ENCODE measurements at places on chromosomes 12 and 14.

GRCh38 chr12:11847539-11847938 is 198.1 kb downstream of the ETV6 start:
- DNase-seq, result no peak

- no peak for DNase-seq
Observed at GRCh38 chr12:6909421-6910145, 4.8 kb upstream of the ENO2 start.

DNA sequence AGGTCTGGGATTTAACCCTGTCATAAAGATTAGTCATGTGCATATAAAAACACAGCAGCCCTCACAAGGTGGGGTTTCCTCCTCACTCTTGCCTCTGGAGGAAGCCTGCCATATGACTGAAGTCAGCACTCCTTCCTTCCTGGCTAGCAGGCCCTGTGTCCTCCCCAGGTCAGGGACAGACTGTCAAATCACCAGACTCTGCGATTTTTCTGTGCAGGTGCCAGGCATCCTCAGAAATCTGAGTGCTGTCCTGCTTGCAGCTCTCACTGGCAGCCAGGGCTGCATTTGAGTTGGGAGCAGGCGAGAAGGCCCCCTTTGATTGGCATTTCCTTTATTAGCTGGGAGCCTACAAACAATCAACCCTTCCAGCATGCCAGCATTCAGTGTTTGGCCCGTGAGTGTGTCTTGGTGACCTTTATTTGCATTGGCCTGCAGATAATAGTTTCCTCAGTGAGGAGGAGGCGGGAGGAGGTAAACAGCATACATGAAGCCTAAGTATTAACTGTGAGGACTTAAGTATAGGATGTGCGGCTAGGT is 183.8 kb upstream of the ARHGAP5 start:
- no peak for DNase-seq

DNA sequence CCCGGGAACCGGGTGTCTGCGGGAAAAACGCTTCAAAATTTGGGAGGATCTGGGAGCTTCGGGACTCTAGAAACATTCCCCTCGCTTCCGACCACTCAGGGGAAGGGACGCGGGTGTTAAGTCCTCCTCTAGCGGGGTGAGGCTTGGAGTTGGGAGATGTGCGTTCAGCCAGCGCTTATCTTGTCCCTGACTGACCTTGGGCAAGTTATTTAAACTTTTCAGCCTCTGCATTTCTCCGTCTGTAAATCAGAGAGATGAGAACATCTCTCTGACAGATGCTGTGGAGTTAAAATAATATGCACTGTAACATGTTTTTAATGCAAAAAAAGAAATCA is 76.9 kb upstream of the ANO4 start:
- no peak for DNase-seq

DNA sequence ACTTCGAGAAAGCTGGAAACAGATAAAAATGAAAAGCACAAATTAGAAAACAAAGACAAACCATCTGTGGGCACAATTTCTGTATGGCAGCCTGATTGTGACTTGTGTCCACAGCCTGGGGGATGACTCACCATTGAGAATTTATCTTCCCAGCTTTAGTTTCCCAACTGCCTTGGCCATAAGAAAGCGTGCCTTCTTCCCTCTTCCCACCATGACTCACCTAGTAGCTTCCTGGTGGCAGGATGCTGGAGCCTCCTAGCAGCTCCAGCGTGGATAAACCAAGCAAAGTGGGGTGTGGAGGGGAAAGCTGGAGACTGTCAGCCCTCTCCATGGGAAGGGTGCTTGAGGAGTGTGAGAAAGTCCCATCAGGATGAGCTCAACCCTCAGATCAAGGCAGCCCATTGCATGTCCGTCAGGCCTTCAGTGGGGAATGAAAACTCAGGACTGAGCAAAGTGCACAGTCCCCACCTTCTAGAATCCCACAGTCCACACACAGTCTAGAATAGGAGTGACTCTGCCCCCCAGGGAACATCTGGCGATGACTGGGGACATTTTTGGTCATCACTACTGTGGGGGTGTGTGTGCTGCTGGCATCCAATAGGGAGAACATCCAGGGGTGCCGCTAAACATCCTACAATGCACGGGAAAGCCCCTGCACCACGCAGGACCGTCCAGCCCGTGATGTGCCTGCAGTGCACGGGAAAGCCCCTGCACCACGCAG is 22.4 kb upstream of the SERPINA6 start:
- no peak for DNase-seq

- DNase-seq, result no peak
Observed at GRCh38 chr12:88860851-88861250, 280.6 kb upstream of the KITLG start.

DNA sequence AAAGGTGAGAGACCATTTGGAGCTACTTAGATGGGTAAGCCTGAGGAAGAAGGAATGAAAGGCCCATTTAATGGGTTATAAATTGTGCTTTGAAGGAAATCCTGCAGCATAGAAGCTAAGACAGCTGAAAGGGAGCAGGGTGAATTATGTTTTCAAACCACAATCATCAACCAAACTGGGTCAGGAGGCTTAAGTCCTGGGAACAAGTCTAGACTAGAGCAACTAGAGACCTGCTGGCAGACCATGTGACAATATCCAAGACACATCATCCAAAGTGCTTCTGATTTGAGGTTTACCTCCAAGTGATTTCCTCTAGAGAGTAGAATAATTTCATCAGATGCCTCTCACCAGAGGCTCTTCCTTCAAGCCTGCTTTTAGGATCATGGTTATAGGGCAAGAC is 53.7 kb downstream of the MAP3K9 start:
- DNase-seq, result no peak

DNA sequence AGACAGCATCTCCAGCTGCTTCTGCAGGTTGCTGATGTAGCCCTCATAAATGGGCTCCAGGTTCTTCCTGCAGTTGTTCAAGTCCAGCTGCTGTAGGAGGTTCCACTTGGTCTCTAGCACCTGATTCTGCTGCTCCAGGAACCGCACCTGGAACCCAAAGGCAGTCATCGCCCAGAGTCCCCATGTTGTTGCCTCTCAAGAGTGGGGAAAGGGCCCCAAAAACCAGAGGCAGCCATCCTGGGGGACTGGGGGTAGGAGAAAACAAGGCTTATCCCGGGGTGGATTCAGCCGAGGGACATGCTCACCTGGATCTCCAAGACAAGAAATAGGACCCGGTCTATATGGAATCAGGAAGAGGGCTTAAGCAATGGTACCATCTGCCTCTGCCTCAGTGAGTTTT is 2.3 kb downstream of the KRT72 start:
- no peak for DNase-seq

GRCh38 chr14:29927376-29928116 is at the start of gene PRKD1:
TSS of gene PRKD1 (minus strand) at chr14:29927847.
- DNase-seq, result no peak

DNA sequence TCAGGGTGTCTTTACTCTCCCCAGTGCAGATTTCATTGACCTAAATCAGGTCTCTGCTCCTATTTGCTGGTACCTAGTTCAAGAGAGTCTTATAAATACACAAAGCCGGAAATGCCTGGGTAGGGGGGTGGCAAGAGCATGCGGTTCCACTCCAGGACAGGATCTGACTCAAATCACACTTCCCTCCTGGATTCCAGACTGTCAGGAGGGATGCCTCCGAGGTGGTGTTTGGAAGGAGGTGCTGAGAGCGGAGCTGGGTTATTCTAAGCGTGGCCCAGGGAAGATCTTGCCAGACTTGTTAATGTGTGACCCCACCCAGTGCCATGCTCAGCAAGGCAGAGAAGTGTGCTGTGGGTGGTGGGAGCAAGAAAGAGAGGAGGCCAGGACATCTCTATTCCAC is 49.8 kb downstream of the B4GALNT3 start:
- DNase-seq, result no peak

GRCh38 chr12:65938807-65939206 is 114.5 kb downstream of the HMGA2 start:
- no peak for DNase-seq

DNA sequence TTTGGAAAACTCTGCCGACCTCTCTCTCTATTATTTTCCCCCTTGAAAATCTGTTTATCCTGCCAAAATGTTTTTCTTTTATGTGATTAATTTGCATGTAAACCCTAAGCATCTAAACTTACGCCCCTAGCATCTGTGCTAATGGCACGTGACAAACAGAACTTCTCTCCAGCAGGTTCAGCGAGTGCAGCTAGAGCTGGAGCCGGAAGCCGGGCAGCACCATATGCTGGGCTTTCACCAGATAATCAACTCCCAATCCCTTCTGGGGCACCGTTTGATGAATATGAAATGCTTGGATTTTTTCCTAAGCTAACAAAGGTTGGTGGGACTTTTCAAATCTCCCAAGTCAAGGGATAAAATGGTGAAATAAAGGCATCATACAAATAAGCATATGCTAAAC is 667.5 kb upstream of the TMEM132C start:
- no peak for DNase-seq

- DNase-seq, result no peak
Observed at GRCh38 chr12:54431911-54432814, 13.1 kb upstream of the ITGA5 start.

GRCh38 chr14:53955229-53955556 is 1.4 kb downstream of the BMP4 start:
- DNase-seq, result no peak

DNA sequence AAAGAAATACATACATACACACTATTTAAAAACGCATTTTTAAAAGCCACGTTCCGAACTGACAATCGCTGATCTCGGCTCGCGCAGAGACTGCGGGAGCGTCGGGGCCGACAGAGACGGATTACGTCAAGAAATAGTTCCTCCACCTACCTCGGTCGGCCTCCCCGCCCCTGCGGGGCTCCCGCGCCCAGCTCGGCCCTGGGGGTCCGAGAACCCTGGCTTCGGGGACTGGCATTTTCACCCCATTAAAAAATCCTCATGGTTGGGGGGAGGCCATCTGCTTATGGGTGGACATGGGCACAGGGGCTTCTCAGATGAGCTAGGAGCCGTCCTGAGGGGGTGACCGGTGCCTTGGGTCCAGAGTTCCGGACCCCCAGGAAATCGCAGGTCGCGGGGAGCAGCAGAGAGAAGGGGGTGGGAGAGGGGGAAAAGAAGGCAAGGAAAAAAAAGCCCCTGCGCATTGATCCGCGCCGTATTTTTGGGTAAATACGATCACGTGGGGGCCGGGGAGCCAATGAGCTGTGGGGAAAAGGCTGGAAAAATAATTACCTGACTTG is 324 bp upstream of the HOXC9 start:
- DNase-seq, result no peak

GRCh38 chr14:96221109-96221650 is 16.5 kb downstream of the BDKRB2 start:
- DNase-seq, result no peak

- no peak for DNase-seq
Observed at GRCh38 chr12:19641235-19642080, 202.2 kb downstream of the AEBP2 start.

DNA sequence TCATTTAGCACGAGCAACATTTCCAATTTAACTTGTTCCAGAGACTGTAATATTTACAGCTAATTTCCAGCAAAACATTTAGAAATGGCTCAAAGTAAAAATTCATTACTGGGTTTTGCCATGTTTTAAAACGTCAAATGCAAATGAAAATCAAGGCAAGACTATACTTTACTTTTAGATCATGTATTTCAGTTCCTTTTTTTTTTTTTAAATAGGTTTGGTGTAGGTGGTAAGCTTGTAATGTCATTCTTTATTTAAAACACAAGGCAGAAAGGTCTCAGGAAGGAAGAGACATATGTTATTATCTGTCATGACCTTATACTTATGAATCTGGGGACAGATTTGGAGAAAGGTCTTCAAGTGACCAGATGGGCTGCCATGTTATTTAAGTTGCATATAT is 54.1 kb downstream of the GRIP1 start:
- no peak for DNase-seq

GRCh38 chr14:96817750-96818666 is 20.8 kb downstream of the VRK1 start:
- DNase-seq, result no peak

- no peak for DNase-seq
Observed at GRCh38 chr12:124428792-124429281, 133.9 kb downstream of the RFLNA start.

- no peak for DNase-seq
Observed at GRCh38 chr12:116370886-116371580, 93.5 kb upstream of the MED13L start.

DNA sequence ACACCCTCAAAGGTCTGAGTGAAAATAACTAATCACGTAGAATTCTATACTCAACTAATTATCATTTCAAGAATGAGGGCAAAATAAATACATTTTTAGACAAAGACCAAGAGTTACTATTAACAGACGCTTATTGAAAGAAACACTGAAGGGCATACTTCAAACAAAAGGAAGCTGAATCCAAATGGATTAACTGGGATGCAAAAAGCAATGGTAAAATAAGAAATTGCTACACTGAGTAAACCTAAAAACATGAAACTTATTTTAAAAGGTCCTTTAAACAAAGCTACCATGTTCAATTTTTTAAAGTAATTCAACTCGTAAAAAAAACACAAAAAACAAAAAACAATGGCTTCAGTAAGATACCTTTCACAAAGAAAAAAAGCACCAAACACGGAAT is 28.2 kb downstream of the LRP6 start:
- DNase-seq, result no peak

DNA sequence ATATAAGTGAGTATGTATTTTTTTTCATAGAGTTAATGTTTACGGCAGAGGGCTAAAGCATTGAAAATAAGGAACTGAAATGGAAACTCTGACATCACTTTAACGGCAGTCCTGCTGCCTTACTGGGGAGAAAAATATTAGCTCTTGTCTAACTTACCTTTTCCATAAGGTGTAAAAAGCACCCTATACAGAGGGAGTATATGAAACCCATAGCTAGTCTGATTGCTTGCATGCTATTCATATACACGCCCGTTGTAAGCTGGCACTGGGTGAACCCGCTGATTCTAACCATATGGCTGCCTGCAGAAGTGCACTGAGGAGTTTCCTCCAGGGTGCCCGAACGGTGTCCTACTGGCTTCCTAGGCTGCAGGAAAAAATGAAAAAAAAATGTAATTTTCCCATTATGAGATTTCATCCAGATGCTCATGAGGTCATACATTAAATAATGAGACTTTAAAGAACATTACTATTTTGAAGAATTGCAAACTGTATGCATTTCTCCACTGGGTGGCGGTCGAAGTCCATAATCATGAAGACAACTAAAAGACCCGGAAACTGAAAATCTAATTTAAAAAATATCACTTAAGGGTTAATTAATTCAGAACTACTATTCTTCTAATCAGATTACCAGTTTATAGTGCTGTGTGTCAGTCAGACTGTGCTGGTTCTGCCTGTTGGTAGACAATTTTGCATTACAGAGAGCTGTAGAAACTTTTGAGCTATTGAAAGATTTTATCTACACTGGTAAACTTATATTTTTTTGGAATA is 144.7 kb downstream of the ALX1 start:
- DNase-seq, result no peak

- no peak for DNase-seq
Observed at GRCh38 chr12:107178776-107179175, 85.4 kb upstream of the CRY1 start.

- DNase-seq, result no peak
Observed at GRCh38 chr12:49557917-49558215, 10.1 kb downstream of the MCRS1 start.

- DNase-seq, result no peak
Observed at GRCh38 chr12:63924781-63925180, 80.3 kb downstream of the SRGAP1 start.

All from stimulated activated CD8-positive, alpha-beta memory T cell treated with anti-CD3 and anti-CD28 coated beads, Interleukin-15, amount 100 ng/mL, for 48 hours (primary cell).